8988T (cell line): ENCODE measurements at places on chromosomes 12 and 14.

- DNase-seq = no peak
Measured at GRCh38 chr12:93839064-93839463, 161.9 kb downstream of the CRADD start.

- DNase-seq = peak; percentile 49
Measured at GRCh38 chr12:124609041-124609989, 41.9 kb upstream of the NCOR2 start.

DNA sequence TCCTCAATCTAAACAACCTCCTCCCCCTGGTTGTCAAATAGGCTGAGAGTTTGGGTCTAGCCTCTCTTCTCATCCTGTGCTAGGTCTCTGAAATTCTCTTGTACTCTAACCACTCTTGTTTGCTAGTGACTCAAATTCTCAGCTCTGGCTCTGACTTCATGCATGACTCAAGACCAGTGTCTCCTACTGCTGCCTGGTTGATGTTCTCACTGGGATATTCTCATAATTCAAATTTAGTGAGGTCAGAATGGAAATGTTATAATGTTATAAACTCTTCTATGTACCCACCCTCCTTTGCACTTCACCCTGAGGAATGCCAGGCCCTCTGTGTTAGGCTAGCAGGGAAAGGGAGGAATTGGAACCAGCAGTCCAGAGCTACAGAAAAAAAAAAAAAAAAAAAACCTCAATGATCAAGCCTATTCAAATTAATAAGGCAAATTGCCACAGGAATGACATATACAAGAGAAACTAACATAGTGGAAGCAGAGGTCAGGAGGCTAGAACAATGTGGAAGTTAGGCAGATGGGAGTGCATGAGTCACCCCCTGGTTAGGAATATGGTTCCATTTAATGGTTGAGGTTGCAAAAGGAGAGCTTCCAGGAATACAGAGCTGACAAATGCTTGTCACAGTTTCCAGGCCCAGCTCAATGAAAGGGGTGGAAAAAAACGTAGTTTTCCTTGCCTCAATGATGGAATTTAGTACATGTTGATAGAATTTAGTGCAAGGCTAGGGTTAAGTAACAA lies 459.5 kb downstream of the RMST start:
- no peak for DNase-seq

DNA sequence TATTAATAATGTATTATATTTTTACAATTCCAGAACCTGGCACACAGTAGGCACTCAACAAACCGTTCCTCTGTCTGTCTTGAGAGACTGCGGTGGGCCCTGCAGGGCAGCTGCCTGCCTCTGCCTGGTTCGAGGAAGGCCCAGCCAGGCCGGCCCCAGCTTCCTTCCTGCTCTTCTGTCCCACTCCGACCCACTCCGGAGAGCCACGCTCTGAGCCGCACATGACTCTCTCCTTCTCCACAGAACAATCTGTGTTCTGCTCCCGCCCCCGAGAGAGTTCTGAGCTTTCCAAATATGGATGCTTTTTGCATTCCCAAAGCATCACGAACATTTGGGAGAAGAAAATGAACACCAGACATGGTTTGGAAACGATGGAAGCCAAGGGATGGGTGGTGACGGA lies 57.3 kb downstream of the TTC7B start:
- no peak for DNase-seq

- no peak for DNase-seq
Measured at GRCh38 chr14:28746247-28746646, 20.3 kb upstream of the FOXG1 start.

DNA sequence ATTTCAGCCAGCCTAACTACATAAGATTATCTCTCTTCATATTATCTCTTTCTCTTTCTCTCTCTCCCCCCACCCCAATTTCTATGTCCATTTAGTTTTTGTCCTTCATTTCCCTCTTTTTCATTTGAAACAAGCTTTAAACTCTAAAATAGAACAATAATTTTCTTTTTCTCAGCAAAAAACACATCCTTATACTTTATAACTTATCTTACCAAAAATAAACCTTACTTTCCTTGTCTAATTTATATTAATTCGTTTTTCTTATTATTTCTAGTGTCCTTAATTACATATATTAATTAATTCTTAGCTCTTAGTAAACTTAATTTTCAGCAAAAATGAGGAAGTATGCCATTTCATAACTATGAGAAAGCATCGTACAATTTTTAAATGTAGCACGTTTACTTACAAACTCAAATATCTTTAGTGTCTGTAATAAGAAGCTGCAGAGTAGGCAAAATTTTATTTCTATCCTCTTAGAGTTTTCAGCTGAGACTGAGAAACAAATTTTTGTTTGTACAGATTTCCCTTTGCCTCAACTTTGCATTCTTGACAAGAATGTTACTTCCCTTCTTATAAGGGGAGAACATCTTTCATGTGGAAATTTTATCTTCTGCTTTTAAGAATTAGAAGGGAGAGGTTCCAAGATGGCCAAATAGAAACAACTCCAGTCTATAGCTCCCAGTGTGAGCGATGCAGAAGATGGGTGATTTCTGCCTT lies 65.1 kb upstream of the ST8SIA1 start:
- no peak for DNase-seq

- DNase-seq = no peak
Measured at GRCh38 chr12:92055877-92056276, 89.8 kb downstream of the BTG1 start.

- no peak for DNase-seq
Measured at GRCh38 chr14:21822109-21822508, 148.5 kb upstream of the OR4E1 start.

- peak; percentile 50 for DNase-seq
Measured at GRCh38 chr14:102993523-102993922, 63.8 kb downstream of the CDC42BPB start.

- DNase-seq = no peak
Measured at GRCh38 chr12:43638806-43639205, 86.8 kb upstream of the ADAMTS20 start.

GRCh38 chr14:64502456-64502855 lies 1.2 kb downstream of the ZBTB25 start:
- DNase-seq = no peak

- no peak for DNase-seq
Measured at GRCh38 chr14:29039171-29039570, 272.6 kb downstream of the FOXG1 start.

- DNase-seq = no peak
Measured at GRCh38 chr12:62684570-62685295, 218.1 kb downstream of the MON2 start.

GRCh38 chr14:50037852-50038251 lies 78.5 kb downstream of the VCPKMT start:
- no peak for DNase-seq
